ENCODE measurements at places on chromosomes 5 and 9.

GRCh38 chr5:76556511-76557221, 66.5 kb downstream of the F2RL2 start:
- DNase-seq: no peak

GRCh38 chr5:169576181-169576598, 7.4 kb upstream of the SPDL1 start:
- no peak for DNase-seq

DNA sequence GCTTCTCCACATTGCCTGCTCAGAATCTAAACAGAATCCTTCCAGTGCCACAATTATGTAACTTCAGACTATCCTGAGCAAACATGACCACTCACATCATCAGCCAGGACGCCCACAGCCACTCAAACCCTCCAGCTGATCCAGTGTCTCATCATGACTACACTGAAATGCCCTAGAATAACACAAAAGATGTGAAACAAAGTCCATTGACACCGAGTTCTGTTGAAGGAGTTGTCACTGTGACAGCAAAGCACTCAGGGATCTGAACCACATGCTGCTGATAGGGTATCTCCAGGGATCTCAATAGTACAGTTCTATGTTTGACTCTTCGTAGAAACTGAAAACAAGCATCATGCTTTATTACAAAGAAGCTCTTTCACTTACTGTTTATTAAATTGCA, 150.2 kb downstream of the GABBR2 start:
- no peak for DNase-seq

DNA sequence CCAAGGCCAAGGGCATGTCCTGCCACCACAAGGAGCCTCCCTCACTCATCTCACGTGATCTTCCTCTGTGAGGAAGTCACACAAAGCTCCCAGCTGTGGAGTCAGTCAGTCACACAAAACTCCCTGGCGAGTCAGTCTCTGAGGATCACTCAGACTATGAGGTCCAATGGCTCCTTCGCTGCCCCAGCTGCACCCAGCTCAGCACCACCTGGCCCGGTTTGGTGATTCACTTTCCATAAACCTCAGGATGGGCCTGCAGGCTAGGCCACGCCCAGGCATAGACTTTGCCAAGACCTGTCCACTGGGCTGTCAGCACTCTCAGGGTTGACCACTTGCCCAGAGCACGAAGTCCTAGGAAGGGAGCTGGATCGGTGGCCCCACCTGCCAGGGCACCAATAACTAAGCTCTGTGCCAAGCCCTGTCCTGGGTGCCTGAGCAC, 233.8 kb downstream of the HSPA4 start:
- DNase-seq: no peak

DNA sequence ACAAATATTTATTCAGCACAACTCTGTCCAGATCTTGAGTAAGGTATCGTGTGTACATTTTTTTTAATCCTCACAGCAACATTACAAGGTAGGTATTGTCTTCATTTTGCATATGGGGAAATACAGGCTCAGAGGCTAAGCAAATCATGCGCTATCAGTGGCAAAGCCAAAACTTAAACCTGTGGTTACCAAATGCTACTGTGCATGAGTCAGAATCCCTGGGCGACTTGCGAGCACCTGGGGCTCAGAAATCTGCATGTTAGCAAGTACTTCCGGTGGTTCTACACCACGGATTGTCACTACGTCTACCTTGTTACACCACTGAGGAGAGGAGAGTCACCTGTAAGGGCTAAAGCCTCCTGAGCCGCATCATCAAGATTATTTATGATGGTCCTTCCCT, 21.3 kb downstream of the C5orf58 start:
- no peak for DNase-seq

DNA sequence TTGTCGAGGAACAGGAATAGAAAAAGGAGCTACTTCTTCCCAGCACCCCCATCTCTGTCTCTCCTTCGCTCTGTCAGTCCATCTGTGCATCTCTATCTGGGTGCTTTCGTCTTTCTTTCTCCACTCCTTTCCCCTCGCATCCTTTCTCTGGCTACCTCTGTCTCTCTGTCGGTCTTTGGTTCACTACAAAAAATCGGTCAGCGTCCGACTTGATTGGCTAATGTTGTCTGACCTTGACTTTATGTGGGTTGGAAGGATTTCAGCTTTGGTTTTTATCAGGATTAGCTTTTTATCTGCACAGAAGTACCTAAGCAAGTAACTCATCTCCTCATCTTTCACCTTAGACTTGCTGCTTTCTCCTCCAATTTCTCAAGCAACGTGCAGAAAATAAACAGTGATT, 575.2 kb upstream of the ZNF462 start:
- no peak for DNase-seq

- no peak for DNase-seq
Observed at GRCh38 chr5:143074414-143074996, 304.3 kb downstream of the ARHGAP26 start.
